ENCODE measurements at places on chromosomes 1 and 21.

DNA sequence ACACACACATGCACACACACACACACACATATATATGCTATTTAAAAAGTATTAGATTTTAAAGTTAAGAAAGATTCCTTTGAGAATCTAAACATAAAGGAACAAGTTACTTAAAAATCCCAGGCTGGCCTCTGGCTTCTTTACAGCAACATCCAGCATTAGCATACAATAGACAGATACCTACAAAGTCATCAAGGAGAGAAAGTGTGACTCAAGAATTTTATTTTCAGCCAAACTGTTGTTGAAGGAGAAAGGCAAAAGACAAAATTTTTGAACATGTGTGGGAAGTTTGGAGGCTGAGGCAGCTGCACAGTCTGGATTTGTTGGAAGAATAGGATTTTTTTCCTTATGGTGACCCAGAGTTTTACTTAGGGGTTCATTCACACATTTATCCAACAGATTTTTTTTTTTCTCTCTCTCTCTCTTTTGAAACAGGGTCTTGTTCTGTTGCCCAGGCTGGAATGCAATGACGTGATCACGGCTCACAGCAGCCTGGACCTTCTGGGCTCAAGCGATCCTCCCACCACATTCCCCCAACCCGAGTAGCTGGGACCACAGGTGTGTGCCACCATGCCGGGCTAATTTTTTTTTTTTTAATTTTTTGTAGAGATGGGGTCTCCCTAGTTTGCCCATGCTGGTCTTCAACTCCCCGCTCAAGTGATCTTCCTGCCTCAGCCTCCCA lies 24.0 kb upstream of the SPOCD1 start:
- DNase-seq = no peak

DNA sequence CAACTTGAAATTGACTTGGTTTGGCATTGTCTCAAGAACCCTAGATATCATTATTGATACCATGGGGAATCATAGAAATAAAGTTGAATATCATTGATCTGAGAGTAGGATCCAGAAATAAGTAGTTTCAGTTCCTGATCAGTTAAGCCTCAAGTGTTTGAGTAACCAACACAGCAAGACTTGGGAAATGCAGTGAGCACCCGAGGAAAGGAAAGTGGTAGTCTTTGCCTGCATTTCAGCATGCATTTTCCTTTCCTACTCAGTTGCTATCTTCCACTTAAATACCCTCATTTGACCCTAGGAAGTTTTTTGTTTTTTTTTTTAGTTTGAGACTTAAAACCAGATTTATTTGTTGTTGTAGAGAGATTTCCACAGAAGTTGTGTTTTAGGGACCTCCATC lies 18.9 kb downstream of the CLEC20A start:
- DNase-seq = no peak

DNA sequence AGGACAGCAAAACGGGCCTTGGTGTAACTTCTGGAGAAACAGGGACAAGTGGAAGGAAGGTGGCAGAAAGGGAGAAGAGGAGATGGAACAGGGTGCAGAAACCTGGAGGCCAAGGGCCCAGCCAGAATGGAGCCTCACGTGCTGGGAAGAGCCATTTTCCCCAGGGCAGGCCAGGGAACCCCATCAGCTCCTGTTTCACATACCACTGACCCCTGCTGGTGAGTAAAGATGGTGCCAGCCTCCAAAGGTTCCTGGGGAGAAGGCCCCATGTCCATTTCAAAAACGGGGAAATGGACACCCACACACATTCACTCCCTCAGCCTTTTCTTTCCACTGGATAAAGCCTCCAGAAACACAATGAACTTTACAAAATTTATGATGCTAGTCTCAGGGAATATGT lies 57.6 kb upstream of the JUN start:
- DNase-seq = no peak

- DNase-seq = no peak
Measured at GRCh38 chr1:209427811-209428210, 155.7 kb upstream of the CAMK1G start.

DNA sequence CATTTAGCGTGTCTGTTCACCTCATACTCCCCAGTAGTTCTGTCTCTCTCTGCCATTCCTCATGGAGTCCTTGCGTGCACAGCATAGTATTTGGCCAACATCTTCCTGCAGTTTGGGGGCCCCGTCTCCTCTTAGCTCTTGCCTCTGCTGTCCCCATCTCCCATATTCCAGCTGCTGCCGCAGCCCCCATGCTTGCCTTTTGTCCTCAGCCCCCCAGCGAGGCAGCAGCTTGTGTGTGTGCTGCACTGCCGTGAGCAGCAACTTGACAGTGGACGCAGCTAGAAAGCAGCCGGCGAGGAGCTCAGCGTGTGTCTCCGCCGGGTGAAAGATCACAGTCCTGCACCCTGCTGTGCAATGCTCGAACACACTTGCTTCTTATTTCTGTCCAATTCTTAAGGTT lies 164.2 kb upstream of the COL6A1 start:
- no peak for DNase-seq

Measured in AG08395 (cell line).